Frontal cortex (tissue), 4 donors: ENCODE measurements at places on chromosomes 5 and 9.

GRCh38 chr9:15306068-15306756 is 804 bp downstream of the TTC39B start:
- DNase-seq = peak; percentile 13

GRCh38 chr5:84603568-84604185 is 219.0 kb upstream of the EDIL3 start:
- no peak for DNase-seq

DNA sequence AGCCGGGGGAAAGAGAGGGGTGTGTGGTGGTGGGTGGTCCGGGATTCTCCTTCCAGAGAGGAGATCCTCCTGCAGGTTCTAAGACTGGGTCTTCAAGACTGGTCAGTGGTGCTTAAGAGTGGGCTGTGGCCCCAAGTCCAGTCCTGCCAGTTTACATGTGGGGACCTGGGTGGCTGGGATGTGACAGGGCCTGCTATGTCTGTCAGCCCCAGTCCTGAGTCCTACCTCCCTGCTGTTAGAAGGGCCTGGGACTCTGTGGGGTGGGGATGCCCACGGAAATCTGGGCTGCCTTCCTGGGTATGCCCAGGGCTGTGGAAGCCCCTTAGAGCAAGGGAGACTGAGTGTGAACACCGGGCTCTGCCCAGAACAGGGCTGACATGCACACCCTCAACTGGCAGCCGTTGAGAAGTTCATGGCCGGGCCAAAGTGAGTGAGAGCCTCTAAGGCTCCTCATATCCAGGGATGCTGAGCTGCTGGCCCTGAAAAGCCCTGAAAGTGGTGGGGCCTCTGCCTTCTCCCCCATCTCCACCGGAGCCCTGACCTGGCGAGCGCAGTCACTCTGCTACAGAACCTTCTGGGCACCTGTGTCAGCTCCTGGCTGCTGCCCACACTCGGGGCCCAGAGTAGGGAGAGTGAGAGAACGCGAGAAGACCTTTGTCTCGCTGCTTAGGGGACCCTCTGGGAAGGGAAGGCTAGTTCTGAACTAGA is 1.7 kb downstream of the PHF2 start:
- DNase-seq = no peak

DNA sequence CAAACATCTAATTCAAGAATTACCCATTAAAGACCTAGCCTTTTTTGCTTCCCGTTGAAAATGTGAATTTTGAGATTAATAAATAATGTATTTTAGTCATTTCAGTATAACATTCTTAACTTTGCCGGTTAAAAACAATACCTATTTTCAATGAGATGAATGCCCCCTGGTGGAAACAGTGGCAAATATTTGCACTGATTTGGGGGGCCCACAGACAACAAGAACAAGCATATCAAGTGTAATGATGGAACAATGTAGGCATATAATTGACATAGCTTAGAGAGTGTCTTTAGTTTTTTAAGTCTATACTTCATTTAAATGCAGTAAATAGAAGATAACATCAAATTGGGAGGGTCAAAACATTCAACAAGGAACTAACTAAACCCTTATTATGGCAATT is 111.9 kb downstream of the NTRK2 start:
- no peak for DNase-seq

GRCh38 chr5:55583578-55583977 is 48.8 kb upstream of the PLPP1 start:
- no peak for DNase-seq
